Myocyte (in vitro differentiated cells): ENCODE measurements at places on chromosomes 1 and 21. TPM values are rescaled to one million over a fixed set of nuclear protein-coding genes. Genes with fewer than 3 reads are reported as not detected.

DNA sequence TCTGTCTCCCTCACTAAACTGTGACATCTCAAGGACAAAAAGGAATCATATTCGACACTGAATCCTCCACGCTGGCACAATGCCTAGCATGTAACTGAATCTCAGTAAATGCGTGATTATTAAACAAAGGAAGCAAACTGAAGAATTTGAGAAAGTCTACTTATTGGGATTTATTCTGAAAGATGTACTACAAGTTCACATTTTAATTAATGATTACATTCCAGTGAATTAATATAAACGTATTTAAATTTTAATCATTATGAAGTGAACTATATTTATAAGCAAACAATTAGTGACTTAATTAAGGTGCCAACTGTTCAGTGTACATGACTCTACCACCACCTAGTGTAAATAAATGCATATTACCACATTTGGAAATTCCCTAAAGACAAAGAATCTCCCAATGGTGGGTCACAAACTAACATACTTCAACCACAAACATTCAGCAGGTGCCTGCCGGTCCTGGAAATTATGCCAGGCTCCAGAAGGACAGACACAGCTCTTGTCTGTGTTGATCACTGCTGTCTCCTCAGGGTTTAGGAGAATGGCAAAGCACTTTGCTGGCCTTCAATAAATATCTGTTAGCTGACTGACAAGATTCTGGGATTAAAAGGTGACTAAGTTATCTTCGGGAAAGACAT, 56.3 kb downstream of the SMYD3 start:
- DNase-seq: peak; percentile 79

GRCh38 chr1:4344065-4344732, 310.2 kb upstream of the AJAP1 start:
- DNase-seq: no peak

- DNase-seq: no peak
Measured at GRCh38 chr1:235021815-235022214, 106.8 kb downstream of the TOMM20 start.

DNA sequence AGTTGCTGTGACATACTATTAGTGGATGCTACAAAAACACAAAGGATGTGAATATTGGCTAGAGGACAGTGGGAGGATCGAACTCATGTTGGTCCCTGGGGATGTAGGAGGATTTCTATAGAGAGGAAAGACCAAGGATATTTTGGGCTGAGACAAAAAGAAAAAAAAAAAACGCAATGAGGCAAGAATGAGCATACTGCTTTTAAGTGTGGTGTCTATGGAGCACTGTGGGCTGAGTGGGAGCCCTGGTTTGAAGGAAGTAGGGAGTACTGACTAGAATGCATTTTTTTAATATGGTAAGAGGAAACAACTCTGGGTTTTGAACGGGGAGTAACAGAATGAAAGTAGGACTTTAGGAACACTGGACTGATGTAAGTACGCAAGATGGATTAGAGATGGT, 450.7 kb downstream of the NEGR1 start:
- DNase-seq: no peak

DNA sequence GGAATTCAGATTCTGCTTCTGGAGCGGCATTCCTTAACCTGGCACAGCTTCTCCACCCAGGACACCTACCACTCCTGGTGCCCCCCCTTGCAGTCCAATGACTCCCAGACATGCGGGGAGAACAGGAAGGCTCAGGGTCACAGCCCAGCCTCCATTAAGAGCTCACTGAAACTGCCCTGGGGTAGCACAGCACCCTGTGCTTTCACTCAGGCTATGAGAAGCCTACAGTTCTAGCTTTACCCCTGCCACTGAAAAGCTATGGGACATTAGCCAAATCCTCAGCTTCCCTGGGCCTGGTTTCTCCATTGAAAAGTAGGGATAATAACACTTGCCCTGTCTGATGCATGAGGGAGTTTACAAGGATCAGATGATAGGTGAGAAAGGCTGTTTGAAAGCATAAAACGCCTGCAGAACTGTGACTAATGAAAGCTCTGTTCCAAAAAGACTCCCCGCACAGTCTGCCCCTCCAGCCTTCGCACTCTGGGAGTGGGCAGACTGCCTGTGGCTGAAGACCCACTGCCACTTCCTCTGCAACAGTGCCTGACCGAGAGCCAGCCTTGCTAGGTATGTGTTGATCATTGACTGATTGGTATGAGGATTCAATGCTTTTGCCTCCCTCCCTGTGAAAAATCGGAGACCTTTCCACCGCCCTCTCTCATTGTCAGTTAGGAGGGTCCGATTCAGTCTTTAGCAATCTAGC, 2.7 kb upstream of the CLDN19 start:
- DNase-seq: no peak

DNA sequence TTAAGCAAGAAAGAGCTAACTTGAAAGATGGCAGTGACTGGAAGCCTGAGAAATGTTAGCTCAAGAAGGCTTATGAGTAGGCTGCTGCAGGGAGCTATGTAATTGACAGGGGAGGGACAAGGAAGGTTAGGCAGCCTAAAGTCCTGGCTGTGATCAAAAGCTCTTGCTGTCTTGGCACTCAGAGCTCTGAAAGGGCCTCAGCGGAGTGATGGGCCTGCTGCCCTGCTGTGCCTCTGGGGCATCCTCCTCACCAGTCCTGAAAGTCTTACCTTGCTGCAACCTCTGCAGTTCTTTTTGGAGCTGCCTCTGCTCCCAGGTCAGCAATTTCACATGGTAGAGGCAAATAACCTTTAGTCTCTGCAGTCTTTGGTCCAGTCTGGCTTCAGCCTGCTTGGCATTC, 1.8 kb downstream of the CCDC190 start:
- DNase-seq: no peak

DNA sequence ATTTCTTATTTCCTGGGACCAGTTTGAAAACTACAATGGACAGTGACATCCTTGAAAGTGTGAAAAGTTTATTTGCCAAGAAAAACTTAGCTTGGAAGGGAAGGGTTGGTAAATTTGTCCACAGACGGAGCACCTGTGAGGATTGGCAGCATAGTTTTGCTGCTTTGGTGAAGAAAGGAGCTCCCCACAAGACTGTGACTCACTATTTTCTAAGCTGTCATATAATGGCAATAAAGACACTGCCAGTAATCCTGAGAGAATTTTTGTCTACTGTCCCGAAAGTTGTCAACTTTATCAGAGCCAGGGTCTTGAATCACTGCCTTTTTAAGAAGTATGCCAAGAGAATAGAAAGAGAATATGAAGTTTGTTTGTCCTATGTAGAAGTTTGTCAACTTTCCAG, 230.8 kb downstream of the NEGR1 start:
- peak; percentile 21 for DNase-seq

DNA sequence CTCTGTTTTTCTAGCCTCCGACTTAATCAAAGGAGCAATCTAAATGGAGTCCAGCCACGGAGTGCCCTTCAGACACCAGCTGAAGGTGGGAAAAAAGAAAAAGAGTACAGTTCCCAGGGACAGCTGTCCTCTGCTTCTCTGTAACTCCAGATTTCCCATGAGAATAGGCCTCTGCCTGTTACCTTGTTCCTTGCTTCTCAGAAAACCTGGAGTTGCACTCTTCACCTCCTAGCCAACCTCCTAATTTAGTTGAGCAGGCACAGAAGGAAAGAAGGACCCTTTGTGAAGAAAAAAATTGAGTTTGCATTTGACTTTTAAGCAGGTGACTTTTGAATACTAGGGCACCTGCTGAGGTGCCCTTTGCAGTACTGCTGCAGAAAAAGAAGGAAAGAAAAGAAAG, 8.3 kb downstream of the BARHL2 start:
- DNase-seq: no peak

GRCh38 chr21:36630485-36631206, 68.3 kb upstream of the SIM2 start:
- peak; percentile 84 for DNase-seq

GRCh38 chr1:197715806-197716205, 59.5 kb downstream of the DENND1B start:
- no peak for DNase-seq

Gene RGSL1
- total RNA-seq: not detected in 2 replicates

Gene NMNAT2
- total RNA-seq: 5.3 and 7.8 TPM in 2 replicates

GRCh38 chr1:81020506-81020905, 780.2 kb upstream of the ADGRL2 start:
- no peak for DNase-seq

DNA sequence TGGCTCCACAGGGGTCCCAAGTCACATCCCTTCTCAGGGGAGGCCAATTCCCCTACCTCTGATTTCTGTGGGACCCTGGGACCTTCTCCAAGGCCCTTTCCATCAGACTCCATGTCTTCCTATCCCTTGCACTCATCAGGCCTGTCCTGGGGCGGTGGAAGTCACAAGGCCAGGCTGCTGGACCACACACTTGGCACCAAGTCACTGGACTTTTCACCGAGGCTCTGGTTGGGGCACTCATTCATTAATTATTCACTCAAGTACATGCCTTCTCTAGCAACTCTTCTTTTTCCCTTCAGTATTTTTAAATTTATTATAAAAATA, 11.2 kb upstream of the FOXO6 start:
- DNase-seq: no peak

GRCh38 chr1:76585980-76586674, 281.2 kb upstream of the ST6GALNAC5 start:
- no peak for DNase-seq

DNA sequence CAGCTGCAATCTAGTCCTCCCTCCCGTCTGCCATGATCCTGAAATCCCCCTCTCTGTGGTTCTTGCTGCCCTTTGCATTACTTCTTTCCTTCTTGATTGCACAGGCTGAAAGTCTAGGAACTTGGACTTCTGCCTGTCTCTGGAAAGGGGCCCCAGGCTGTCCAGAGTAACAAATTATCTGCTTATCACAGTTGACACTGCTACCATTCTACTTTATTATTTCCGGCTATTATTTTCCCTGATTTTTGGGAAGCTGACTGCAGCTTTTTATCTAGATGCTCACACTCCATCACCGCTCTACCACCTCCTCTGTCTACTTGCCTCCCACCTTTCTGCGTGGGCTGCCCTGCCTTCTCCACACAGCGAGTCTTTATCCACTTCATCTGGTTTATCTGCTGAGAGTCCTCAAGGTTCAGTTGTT, 202.1 kb upstream of the PLXNA2 start:
- DNase-seq: no peak

Gene SPRR2F
- not detected in 2 replicates for total RNA-seq

Gene APOBEC4
- not detected in 2 replicates for total RNA-seq

- DNase-seq: no peak
Measured at GRCh38 chr1:25782608-25783201, 17.3 kb upstream of the SELENON start.

Gene PROK1
- total RNA-seq: not detected in 2 replicates

Gene DPYD
- 11.3 and 12.3 TPM in 2 replicates for total RNA-seq

Gene U2AF1
- total RNA-seq: 17.9 and 18.3 TPM in 2 replicates

Gene DMRTA2
- total RNA-seq: 0.21 and 0.43 TPM in 2 replicates

GRCh38 chr1:72915581-72915980, 633.2 kb upstream of the NEGR1 start:
- DNase-seq: no peak

- DNase-seq: no peak
Measured at GRCh38 chr1:172622541-172622940, 36.4 kb upstream of the FASLG start.

Gene SARS1
- total RNA-seq: 146 and 160 TPM in 2 replicates

GRCh38 chr1:184373155-184373554, 13.7 kb upstream of the C1orf21 start:
- DNase-seq: peak; percentile 34

- no peak for DNase-seq
Measured at GRCh38 chr1:165468253-165468652, 23.3 kb upstream of the RXRG start.

DNA sequence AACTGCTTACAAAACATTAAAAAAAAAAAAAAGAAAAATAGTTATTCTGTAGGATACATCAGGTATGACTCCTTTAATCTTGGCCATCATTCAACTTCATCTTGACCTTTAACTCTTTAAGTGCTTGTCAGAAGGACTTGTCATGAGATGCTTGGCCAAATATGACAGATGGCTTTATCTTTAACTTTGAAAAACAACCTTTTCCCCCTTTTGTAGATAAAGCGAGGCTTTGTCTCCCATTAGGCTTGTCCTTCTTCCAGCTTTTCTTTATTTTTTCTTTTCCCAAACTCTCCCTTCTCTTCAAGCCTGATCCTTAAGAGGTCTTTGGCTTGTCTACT, 2.3 kb downstream of the SRSF10 start:
- no peak for DNase-seq

- no peak for DNase-seq
Measured at GRCh38 chr1:67601539-67601938, 83.5 kb upstream of the GADD45A start.

- DNase-seq: peak; percentile 31
Measured at GRCh38 chr1:37473431-37474045, 842 bp upstream of the ZC3H12A start.
